Umbilical cord (tissue), 2 donors: ENCODE measurements at places on chromosomes 1 and 21. TPM values are rescaled to one million over a fixed set of nuclear protein-coding genes. Genes with fewer than 3 reads are reported as not detected.

- no peak for DNase-seq
Measured at GRCh38 chr1:1033731-1034438, 14.0 kb downstream of the AGRN start.

KCNH1 gene
- total RNA-seq = 1.2 TPM

- DNase-seq = no peak
Measured at GRCh38 chr1:53341521-53341895, 13.6 kb upstream of the LRP8 start.

DNA sequence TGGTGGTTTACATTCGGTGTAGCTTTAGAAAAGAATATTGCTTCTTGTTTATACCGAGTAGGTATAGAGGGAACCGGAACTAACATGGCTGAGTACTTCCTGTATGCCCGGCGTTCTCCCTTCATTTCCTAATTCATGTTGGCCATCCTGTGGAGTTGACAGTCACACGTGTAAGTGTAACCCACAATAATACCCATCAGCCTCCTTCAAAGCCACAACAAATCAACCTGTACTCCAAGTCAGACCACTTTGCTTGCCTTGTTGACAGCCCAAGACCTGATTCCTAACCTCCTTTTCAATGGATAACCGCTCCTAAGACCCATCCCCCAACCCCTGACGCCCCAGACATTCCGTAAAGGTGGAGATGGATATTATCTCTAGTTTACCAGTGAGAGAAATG is 42.1 kb downstream of the UBE2U start:
- DNase-seq = no peak

GPX7 gene
- total RNA-seq = 96.8 TPM

- no peak for DNase-seq
Measured at GRCh38 chr1:160605205-160605604, 25.9 kb upstream of the CD84 start.

GRCh38 chr1:221101807-221102605 is 222.8 kb downstream of the HLX start:
- DNase-seq = peak; percentile 47

- DNase-seq = no peak
Measured at GRCh38 chr1:115753830-115754229, 14.7 kb downstream of the CASQ2 start.

DNA sequence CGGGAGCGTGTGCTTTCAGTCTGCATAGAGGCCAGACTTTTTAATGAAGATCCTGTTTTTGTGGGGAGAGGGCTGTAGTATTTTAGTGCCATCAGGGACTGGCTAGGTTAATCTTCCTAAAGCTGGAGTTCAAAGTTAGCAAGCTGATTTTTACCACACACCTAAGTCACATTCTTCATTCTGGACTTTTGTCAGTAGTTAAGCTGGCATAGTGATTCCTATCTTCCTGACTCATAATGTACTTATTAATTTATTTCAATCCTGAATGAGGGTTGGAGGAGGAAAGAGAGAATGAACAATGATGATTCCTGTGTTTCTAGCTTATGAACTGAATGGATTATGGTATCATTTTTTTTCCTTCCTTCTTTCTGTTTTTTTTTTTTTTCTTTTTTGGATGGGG is 24.9 kb upstream of the ZNF644 start:
- no peak for DNase-seq

GRCh38 chr1:16091296-16091695 is 17.8 kb upstream of the FAM131C start:
- DNase-seq = no peak

- no peak for DNase-seq
Measured at GRCh38 chr1:19042675-19043578, 86.5 kb upstream of the IFFO2 start.

DNA sequence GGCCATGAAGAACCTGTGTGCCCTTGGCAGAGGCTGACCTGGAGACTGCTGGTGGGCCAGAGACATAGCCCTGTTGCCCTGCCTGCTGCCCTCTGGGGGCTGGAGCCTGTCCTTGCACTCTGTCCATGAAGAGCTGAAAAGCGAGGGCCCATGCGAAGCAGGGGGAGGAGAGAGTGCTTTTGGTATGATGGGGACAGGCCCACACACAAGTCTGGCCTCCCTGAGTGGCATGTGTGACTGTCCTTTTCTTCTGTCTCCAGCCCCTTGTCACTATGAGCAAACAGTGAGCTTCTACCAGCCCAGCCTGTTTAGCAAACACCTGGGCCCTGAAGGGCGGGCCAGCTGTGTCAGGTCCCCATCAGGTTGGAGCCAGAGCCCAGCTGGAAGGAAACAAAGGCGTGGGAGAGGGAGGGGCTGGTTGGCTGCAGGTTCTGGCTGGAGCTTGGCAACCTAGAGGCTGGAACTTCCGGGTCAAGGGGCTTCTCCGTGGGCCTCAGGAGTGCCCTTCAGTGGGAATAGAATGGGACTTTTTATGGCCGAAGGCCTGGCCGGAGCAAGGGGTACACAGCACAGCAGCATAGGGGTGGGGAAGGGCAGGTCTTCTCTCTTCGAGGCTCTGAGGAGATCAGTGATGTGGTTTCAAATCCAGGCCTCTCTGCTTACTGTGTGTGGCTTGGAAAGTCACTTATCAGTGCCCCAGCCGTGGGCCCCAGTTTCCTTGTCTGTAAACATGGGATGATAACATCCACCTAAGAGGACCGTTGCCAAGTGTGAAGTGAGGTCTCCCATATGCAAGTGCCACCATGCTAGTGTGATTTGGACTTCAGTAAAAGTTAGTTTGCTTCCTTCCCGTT is 14.3 kb downstream of the QSOX1 start:
- DNase-seq = peak; percentile 23

DNA sequence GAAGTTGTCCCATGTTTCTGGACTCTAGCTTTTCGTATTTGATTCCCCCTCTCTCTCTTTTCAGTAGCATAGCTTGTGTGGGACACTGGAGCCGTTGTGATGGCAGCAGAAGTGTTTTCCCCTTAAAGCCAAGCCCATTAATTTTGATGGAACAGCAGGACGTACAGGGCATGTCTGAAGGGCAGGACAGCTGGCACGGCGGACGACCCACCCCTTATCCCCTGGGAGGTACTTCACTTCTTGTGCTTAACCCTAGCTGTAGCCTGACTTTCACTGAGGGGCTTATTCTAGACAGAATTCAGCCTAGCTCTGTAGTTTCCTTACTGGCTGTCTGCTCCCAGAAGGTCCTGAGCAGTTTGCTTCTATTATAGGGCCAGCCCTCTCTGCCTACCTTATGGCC is 8.6 kb upstream of the PPFIA4 start:
- DNase-seq = no peak

DNA sequence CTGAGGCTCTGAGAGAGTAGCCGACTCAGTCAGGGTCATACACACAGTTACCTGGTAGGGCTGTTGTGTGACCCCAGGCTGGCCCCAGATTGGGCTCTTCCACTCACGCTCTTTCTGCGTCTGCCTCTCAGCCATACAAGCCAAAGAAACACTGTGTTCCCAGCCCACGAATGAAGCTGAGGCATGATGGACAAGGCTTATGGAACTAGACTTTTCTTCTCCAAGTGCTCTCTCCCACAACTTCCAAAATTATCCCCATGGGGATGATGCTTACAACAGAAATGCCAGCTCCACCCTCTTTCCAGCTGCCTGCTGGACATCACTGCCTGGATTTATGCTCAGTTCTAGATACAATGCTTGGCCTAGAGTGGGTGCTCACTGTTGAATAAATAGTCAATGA is 102.8 kb upstream of the JUN start:
- DNase-seq = no peak

GRCh38 chr1:98709906-98710305 is 48.4 kb downstream of the SNX7 start:
- no peak for DNase-seq

DNA sequence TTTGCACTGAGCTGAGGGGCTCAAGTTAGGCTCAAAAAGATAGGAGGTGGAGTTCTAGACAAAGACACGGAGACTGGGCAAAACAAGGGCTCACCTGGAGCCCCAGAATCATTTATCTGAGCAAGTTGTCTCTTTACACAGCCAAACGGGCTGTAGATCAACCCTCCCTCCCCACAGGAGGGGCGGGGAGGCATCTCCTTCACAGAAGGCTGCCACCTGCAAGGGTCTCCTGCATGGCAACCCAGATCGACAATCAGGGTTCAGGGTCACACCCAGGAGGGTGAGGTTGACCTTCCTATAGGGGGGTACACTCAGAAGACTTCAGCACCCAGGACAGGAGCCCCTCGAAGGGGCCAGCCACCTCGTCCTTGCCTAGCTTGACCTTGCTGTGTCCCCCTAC is 84.0 kb downstream of the CD247 start:
- no peak for DNase-seq

DNA sequence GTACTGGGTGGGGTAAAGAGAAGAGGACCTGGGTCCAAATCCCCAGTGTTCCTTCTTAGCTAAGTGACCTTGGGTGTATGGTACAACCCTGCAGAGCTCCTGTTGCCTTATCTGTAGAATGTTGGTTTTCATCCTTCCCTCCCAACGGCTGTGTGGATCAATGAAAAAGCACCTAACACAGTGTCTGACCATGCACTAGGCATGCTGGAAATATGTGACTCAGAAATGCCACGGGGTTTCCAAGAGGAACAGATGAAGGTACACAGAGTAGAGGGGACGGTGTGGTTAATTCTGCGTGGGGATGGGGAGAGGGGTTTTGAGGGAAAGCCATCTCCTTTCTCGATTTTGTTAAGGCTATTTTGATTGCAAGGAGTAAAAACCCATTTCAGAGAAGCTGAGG is 8.6 kb downstream of the NIPAL3 start:
- DNase-seq = no peak

- DNase-seq = no peak
Measured at GRCh38 chr1:164614316-164614715, 55.3 kb downstream of the PBX1 start.

SLC2A5 gene
- 14.2 TPM for total RNA-seq

DNA sequence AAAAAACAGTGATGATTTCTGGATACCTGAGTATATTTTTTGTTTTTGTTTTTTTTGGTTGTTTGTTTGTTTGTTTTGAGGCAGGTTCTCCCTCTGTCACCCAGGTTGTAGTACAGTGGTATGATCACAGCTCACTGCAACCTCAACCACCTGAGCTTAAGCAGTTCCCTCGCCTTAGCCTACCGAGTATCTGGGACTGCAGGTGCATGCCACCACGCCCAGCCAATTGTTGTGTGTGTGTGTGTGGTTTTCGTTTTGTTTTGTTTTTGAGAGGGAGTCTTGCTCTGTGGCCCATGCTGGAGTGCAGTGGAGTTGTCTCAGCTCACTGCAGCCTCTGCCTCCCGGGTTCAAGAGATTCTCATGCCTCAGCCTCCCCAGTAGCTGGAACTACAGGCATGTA is 55.3 kb upstream of the RCC1 start:
- no peak for DNase-seq

- DNase-seq = peak; percentile 27
Measured at GRCh38 chr1:240189386-240189989, 97.8 kb downstream of the FMN2 start.

DNA sequence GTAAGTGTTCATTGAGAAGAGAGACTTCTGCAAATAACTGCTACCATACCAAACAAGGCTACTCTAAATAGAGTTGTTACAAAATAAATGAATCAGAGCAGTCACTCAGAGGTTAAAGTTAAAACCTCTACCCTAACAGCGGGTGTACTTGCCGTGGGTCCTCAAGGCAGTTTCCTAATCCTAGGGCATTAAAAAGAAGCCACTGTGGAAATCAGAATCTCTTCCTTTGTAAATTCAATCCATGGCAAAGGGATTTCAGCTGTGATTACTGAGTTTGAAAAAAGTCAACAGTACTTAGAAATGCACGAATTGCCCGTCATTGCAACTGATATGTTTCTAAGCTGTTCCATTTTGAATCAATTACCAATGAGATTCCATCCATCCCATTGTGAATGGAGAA is 13.5 kb downstream of the TBX15 start:
- no peak for DNase-seq

- DNase-seq = no peak
Measured at GRCh38 chr1:180901076-180901990, 11.4 kb upstream of the KIAA1614 start.

DNA sequence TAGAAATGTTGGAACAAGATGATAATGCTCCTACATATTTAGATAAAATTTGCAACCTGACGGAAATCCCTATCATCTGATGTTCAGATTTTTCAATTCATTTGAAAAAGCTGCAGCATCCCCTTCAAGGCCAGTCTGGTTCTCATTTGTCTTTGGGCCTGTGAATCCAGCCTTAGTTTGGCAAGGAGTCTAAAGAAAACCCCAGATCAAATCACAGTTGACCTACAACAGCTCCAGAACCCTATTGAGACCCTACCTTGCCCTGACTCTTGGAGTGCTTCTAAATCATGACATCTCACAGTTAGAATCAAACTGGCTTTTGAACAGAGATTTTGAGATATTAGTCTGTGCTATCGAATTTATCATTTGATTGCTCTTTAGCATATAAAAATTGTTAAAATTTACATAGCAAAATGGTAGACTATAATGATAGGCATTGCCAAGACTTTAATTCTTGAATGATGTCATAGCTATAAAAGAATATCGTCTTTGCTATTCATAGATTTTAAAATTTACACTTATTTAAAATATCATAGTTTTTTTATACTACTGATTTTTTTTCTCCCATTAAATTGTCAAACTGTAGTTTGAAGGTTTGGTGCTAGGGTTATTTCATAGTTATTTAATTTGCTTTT is 2.2 kb downstream of the PPP2R5A start:
- DNase-seq = no peak

DNA sequence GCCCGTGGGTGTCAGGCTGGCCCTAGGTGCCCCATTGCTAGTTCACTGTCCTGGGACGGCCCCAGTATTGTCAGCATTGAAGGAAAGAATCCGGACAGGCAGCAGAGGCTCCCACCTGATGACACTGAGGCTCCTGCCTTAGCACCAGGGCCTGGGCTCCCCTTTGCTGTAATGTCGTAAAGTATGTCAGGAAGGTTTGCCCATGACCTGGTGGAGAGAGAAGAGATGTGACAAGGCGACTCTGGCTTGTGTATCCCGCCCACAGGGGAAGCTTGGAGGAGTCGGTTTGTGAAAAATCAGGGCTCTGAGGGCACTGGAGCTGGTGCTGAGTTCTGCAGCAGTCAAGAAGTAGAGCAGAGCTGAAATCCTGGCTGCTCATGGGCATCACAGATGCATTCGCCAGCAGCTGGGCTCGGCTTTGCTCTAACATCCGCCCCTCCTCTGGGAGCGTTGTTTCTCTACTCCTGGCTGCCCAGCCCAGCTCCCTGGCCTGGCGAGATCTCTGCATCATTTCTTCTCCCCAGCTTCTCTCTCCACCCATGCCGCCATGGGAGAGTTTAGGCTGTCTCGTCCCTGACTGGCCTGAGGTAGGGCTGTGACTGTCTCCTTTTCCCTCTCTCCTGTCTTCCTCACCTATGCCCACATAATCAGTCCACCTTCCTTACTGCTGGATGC is 74.1 kb downstream of the ADARB1 start:
- DNase-seq = no peak

GRCh38 chr1:80375662-80376061 is 1369.1 kb upstream of the ADGRL4 start:
- DNase-seq = peak; percentile 20

CELA3A gene
- not detected for total RNA-seq
